Heart right ventricle (tissue), 16 donors: ENCODE measurements at places on chromosomes 5 and 9.
A peak's percentile ranks its signal among the peaks of the same experiment; 100 is the strongest.

DNA sequence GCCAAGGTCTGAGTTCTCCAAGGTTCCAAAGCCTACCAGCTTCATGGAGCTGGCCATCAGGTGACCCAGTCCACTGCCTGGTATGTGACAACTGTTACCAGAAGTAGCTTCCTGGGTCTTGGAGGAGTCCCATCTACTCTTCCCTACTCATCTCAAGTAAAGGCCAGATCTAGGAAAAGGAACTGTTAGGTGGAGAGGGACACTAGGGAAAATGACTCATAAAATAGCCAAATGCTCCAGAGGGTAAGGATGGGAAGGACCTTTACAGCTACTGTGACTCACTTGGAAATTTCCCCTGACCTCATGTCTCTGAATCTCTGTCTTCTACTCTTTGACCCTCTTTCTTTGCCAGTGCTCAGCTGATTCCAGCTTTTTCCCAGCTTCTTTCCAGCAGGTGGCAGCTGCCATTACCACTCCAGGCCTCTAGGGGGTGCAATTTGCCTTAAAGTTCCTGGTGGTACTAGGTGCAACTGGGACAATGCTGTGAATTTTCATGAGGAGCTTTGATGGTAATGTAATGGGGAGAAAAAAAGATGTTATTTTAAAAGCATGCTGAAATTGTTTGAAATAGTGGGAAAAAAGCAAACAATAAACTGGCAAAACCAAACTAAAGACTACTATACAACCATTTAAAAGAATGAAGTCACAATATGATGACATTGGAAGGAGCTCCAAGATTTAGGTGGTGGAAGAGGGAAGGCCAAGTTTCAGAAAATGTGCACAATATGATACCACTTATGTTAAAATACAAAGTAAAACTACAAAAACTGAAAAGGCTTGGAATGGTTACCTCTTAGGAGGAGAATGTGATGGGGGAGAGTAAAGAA is 27.1 kb upstream of the MYORG start:
- DNase-seq = peak; percentile 64

- no peak for DNase-seq
Measured at GRCh38 chr5:139417214-139417613, 13.3 kb upstream of the SPATA24 start.

DNA sequence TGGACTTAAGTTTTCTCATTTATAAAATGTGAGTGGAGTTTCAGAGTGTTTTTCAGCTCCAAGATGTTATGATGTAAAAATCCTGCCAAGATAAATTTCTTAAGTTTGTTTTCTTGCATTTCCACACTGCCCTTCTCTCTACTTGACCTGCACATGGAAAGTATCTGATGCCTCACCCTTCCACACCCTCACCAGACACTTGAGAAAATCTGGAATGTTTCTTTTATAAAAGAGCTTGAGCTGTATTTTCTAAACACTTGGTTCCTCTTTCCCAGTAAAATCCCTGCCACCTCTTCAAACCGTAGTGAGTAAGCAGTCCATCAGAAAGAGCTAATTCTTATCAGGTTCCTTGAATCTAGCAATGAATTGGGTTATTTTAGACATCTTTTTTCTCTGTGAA is 42.9 kb downstream of the FOXD1 start:
- no peak for DNase-seq

- DNase-seq = no peak
Measured at GRCh38 chr9:7976167-7976755, 176.7 kb upstream of the DMAC1 start.

DNA sequence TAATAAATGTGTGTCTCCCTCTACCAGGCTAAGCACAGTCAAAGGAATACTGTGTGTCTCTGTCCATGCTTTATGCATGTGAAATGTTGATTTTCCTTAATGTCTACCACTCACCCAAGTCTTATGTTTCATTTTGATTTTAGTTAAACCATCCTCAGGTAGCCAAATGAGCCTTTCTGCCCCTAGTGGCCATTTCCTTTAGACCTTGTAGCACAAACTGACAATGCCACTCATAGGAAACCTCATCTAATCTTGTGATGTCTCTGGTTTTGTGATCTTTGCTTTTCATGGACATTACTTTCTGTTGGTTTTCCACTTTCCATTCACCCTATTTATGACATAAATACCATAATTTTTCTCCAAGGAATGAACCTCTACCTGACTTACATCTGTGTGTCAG is 820.8 kb downstream of the MAT2B start:
- DNase-seq = no peak

DNA sequence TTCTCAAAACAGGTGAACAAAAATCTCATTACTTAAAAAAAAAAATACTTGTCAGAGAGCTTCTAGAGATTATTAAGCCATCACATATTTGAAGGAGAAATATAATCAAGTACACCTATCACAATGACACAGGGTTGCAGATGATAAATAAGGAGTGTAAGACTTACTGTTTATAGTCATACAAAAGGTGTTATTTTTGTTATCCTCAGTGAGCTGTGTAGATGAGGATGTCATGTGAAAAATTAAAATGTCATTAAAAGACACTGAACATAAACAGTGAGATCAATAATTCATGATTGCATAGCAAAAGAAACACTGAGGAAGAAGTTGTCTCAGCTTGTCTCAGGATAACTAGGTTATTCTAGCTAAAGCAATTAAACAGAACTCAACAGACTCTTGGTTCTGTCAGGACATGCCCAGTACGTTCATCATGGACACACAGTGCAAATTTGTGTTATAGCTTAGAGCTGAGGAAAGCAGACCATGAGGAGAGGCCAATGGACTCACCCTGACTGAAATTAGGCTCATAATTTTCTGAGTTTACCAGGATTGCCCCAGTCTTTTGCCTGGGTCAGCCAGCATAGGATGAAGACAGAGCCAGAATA is 1162.6 kb upstream of the C9orf72 start:
- DNase-seq = no peak

GRCh38 chr5:75509546-75509945 is 1.9 kb downstream of the CERT1 start:
- no peak for DNase-seq

GRCh38 chr9:77486968-77487367 is 161.2 kb downstream of the GNA14 start:
- no peak for DNase-seq

DNA sequence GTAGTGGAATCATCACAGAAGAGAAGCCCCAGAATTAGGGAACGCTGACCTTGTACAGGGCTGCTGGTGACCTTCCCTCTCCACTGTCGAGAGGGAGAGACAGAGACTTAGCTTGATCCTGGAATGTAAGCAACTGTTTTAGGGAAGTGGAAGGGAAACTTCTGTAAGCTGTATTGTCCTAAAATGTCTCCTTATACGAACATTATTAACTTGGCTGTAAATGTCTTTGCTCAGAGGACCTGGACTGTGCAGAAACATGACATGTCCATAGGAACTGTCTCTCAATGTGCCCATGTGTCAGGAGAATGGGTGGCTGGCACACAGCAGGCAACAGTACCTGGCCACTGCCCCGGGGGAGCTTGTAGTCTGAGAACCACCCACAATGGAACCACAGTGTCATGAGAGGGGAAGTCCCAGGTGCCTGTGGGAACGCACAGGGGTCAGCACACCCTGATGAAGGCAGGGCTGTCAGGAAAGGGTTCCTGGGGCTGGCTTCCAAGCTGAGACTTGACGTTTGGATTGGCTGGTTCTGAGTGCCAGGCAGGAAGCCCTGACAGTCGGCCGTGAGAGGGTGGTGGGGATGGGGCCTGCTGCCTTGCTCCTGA is 34.0 kb downstream of the DAP start:
- DNase-seq = no peak

- no peak for DNase-seq
Measured at GRCh38 chr9:130254747-130255630, 10.6 kb upstream of the HMCN2 start.

DNA sequence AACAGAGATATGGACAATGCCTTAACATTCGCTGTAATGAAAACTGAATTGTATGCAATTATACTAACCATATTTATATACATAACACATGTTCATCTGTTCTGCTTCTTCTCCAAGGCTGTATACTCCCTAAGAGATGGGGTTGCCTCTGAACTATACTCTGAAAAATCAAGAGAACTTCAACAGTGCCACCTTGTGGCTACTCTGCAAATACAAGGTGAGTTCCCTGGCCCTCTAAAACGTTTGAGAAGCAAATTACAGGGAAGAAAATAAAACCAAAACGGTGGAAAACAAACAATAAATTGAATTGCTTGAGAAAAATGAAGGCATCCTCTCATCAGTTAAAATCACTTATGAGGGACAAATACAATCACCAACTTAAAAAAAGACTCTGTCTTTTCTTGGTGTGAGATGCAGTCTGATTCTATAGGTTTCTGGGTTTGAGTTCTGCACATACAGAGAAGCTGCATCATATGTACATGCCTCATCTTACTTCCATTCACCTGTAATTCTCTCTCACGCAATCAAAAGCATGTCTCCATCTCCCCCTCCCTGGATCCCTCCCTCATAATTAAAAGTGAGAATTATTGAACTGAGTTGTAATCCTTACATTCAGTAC is 98.6 kb downstream of the FBXW11 start:
- no peak for DNase-seq

GRCh38 chr5:172595596-172596455 is 45.2 kb upstream of the NEURL1B start:
- DNase-seq = no peak

- DNase-seq = no peak
Measured at GRCh38 chr9:77856615-77857014, 175.0 kb downstream of the GNAQ start.

DNA sequence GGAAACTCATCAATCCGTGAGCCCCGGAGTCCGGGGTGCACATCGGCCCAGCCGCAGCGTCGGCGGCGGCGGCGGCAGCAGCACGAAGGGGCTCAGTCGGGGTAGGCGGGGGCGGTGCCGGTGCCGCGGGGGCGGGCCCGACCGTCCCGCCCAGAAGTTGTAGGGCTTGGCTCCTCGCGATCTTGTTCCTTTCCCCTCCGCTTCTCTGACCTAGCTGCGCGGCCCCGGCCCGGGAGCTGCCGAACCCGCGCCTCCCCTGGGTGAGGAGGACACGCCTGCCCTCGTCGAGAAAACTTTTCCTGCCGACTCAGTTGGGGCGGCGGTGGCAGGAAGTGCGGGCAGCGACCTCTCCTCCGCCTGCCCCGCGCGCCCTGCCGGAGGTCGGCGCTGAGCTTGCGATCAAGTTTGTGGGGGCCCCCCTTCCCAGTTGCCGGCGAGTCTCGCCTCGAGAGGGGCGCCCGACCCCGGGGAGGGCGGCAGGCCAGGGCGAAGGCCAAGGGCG is at the start of gene MAN2A1:
Gene MAN2A1 (plus strand): TSS at position 188 of the 502 bp plus-strand sequence. CDS start 491 bp downstream, outside the sequence.
- peak; percentile 81 for DNase-seq

DNA sequence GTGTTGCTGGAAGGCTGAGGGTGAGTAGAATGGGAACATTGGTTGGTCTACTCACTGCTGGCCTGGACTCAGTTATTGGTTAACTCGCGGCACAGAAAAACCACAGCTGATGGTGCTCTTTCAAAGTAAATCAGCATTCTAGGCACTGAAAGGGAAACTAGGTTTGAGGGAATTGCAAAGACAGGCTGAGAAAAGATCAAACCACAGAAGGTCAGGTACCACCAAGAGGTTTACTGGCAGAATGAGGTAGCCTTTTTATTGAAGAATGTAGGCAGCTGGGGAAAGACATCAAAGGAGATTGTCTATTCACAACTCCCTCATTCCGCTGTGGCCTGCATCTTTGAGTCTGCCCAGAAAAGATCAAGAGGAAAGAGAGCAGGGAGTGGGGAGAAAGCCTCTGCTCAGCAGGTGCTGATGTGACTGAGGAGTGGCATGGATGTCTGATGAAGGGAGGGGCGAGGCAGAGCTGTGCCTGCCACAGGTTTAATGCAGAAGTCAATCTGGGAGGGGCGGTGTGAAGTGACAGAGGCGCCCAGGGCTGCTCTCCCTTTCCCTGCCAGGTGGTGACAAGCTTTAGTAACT is 255.5 kb downstream of the MAN2A1 start:
- no peak for DNase-seq

DNA sequence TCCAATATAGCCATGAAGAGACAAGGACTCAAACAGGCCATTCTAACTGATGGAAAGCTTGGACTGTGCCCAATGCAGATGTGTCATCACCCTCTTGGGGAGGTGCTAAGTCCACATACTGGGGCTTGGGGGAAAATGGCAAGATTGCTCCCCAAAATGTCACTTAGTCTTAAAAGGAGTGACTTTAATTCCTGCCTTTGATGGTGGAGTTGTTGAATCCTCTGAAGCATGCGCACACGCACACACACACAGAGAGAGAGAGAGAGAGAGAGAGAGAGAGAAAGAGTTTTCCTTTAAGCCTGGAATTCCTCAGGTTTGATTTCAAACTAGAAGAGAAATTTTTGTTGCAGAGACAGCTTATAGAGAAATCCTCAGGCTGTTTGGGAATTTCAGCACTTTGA is 161.9 kb upstream of the GAS1 start:
- DNase-seq = no peak

DNA sequence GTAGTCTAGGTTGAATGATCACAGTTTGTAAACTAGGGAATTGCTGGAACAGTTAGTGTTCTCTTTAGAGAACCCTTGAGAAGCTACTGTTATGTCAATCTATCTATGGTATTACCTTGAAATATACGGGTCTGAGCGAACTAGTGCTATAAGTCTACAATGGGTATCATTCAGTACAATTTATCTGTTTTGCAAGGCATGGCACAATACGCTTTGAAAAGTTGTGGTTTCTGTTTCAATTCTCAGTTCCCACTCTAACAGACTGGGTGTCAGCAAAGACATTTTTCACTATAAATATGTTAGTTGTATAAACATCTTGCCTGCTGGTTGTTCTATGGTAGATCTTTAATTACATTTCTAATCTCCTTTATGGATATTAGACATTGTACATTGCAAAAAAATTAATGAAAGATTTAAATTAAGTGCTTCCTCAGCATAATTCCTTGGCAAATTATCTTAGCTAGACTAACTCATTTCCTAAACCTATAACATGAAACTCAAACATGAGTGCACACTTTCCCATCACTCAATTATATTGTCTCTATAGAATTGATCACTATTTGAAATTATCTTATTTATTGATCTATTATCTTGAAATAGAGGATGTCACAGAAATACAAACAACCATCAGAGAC is 24.9 kb upstream of the SLCO6A1 start:
- no peak for DNase-seq

DNA sequence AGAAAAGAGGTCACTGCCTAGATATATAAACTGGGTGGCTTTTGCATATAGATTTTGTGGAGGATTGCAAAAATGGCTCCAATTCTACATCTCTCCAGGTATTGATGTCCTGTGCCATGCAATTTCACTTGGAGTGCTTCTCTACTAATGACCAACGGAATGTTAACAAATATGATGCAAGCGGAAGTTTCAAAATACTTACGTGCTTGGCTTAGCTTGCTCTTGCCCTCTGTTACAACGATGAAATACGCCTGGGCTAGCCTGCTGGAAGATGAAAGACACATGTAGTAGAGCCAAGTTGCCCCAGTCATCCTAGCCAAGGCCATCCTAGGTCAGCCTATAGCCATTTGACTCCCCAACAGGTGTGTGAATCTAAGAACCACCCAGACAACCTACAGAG is 3.6 kb upstream of the POC5 start:
- no peak for DNase-seq

DNA sequence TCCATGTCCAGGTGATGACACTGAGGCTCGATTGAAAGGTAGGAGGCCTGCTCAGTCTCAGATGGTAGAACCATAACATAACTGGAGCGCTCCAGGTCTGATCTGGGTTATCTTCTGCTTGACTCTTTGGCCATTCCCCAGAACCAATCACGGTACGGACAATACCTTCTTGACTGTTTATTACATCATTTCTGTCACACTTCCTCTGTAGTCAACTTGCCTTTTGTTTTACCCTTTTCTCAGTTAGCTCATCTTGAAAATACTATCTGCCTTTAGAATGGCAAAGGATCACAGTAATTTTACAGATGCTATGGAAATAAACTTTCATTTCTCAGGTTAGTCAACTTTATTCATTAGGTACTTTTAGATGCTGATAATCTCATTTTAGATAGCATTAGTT is 22.4 kb downstream of the GLRA1 start:
- no peak for DNase-seq

GRCh38 chr9:4663956-4664355 is 1.9 kb downstream of the PLPP6 start:
- no peak for DNase-seq
